Activated CD4-positive, CD25-positive, alpha-beta regulatory T cell (primary cell): ENCODE measurements at places on chromosomes 7 and 10.
A peak's percentile ranks its signal among the peaks of the same experiment; 100 is the strongest.

- no peak for DNase-seq
These were observed 38.1 kb upstream of the SEMA3A start for GRCh38 chr7:84232646-84233045.

DNA sequence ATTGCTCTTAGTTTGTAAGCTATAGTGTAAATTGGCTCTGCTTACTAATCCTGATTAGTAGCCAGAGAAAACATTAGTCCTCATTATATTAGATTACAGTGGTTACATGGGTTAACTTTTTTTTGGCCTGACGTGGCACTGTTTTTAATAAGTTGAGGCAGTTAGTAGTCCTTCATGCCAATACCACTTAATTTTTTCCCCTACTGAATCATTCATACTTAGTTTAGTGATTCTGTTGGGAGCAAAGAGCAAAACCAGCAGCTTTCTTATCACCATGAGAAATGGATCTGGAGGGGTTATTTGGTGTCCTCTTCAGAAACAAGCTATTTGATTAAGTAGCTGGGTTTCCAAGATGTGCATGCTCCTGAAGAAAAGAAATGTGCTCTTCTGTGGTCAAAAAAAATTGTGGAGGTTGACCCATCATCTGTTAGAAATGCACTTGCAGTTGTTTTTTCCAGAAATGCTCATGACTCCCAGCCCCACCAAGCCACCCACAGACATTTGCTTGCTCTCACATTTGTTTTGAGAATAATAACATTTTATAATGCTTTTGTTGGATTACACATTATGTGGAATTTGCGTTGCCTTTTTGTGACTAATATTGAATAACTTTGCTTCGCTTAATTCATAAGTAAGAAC, 258.5 kb downstream of the HDAC9 start:
- DNase-seq: no peak

DNA sequence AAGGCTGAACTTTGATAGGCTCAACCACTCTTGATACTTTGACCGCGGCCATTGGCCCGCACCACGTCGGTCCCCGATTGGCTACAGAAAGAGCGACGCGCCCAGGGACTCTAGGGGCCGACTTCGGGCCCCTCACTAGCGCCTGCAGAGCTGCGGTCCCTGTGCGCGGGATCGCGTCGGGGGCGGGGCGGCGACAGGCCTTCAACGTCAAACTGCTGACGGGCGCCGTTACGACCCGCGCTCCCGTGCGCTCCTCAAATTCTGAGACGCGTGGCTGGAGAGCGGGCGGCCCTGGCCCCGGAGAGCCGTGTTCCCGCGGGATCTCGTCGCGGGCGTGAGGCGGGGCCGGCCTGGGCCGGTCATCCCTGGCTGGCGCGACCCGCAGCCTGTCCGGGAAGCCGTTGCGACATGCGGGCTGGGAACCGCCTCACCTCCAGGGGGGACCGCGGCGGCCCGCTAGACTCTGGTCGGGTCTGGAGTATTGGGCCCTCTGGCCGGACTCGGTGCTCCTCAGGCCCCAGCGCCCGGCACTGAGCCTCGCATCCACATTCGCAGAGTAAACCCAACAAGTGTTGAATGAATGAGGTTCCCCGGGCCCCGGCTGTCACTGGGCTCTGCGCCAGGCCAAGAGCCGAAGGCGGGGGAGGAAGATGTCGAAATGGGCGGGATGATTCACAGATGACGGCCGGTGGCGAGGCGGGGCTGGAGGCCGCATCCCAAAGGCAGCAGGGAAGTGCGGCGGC, 643 bp upstream of the SLC25A28 start:
- peak; percentile 80 for DNase-seq

- DNase-seq: no peak
These were observed 302.2 kb downstream of the CSTF2T start for GRCh38 chr10:51397244-51397643.

DNA sequence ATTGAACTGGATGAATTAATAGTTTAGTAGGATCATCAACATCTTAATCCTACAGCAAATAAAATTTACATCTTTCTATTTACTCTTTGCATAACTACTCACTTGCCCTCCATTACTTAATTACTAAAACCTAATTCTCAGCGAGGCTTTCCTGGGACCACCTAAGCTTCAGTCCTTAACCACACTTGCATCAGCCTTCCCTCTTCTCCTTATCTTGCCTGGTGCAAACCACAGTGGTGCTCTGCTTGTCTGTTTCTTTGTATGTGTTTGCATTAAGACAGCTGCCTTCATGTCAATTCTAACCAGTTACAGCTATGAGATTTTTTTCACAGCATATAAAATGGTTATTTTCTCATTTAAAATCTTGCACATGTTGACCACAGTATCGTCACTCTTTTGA, 72.6 kb upstream of the ZNF92 start:
- no peak for DNase-seq

GRCh38 chr10:100020142-100020885, 10.6 kb upstream of the DNMBP start:
- DNase-seq: no peak

DNA sequence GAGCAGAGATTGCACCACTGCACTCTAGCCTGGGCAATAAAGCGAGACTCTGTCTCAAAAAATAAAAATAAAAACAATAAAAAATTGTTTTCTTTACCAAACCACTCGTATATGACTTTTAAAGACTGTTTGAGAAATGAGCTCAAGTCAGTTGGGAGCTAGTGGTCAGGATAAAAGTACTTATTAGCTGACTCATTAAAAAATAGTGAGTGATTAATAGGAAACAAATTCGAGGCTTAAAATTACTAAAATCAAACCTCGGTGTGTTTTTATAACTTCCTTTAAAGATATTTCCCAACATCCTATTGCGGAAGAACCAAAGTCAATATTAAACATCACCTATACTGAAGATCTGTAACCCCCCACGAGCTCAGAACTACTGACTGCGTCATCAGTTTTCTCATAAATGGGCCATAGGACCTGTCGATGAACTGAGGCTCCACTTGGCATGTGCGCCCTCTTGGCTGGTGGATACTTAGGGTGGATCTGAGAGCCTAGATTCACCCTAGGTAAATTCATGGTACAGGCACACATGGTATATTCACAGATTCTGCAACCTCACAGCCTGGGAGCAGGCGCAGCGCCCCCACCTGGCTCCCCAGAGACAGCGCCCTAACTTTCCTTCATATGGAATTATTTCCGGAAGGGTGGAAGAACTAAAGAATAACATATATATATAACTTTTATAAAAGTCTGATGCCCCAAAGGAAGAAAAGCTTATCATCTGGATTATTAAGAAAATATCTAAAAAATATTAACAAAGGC, 9.2 kb downstream of the MKI67 start:
- DNase-seq: no peak

DNA sequence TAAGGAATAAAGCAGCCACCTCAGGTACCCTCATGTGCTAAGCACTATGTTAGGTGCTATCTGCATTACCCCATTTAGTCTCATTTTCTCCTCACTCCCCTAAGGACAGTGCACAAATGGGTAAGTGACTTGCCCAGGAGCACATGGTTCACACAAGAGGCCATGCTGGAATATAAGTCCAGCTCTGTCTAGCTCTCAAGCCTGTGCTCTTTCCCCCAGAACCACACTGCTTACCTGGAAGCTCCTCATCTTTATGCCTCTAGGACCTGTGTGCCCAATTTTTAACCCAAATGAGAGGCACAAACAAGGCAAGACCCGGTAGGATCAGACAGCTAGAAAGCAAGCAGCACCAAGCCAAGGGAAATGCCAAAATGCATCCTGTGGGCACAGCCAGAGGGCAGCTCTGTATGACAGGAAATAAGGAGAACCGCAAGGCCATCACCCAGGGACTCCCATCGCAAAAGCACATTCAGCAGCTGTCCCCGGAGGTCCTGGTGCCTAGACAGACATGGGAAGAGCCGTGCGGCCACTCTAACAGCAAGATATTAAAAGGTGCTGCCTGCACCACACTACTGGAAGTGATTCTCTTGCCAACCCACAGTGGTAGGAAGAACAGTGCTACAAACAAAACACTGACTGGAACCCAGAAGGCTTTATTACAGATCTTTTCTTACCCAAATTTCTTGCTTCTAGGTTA, 88.1 kb downstream of the GSAP start:
- DNase-seq: no peak

DNA sequence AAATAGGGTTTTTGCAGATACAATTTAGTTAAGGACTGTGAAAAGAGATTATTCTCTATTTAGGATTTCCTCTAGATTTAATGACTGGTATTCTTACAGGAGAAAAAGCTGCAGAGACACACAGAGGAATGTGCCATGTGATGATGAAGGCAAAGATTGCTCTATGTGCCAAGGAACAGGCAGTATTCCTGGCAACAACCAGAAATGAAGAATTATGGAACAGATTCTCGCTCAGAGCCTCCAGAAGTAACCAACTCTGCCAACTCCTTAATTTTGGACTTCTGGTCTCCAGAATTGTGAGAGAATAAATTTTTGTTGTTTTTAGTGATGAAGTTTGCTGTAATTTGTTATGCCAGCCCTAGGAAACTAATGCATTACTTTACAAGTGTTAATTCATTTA, 307.6 kb upstream of the SEMA3A start:
- no peak for DNase-seq

- no peak for DNase-seq
These were observed 295.3 kb upstream of the KLF6 start for GRCh38 chr10:4080225-4080805.

DNA sequence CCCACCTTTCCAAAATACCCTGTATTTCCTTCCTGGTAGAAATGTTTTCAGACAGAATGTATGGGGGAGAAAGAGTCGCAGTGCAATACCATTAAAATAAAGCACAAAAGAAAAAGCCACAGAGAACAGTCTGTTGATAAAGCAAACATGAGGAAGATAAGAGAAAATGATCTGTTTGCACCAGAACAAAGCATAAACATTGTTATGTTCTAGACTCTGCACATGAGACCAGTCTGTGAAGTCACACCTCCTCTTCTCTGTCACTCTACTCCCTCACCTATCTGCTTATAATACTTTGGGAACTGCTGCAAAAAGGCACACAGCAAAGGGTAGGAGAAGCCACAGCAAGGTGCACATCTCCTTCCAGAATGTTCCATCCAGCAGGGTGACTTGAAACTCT, 67.2 kb upstream of the LRGUK start:
- DNase-seq: no peak

DNA sequence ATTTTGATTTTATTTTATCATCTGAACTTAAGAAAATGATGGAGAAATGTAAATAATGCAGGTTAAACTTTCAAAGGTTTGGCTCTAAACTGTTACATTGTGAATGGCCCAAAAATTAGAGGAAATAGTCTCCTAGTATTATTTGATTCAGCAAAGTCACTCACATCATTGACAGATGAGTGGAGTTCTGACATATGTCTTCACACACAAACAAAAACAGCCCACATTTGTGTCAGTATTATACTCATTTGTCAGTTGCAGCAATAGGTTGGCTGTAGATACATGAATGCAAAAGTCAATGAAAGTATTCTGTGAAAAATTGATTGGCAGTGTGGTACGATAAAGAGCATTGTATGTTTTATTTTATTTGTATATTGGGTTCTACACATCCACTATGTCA, 108.8 kb upstream of the BMPER start:
- DNase-seq: no peak

- no peak for DNase-seq
These were observed 104.6 kb upstream of the SGCE start for GRCh38 chr7:94760446-94761100.

DNA sequence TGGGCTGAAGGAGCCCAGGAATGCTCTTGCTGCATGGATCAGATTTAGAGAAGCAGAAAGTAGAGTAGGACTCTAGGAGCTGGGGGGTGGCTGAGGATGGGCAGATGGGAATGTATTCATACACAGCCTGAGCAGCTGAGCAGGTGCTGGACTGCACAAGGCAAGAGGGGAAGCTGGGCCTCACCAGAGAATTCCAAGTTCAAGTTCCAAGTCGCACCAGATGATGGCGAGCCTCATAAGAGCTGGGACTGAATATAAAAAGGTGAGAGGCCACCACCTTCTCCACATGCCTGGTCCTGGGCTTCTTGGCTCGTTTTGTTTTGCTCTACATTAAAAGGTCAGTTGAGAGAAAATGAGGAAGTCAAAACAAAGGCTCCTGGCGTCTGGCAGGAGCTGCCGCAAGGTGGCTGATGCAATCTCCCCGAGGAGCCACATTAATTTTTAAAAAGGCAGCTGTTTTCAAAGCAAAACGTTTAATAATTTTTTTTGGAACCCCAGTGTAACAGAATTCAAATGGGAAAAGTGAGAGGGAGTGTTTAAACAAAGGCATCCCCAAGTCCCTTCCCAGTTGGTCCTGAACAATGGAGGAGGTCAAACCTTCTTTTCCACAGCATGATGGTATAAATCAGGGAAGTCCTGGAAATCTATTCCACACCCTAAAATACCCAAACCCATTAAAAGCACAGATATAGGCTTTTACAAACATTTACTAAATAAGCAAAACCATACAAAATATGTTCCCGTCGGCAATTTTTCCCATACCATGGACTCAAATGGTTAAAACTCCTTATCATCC, 9.5 kb downstream of the CYREN start:
- DNase-seq: no peak

GRCh38 chr7:67407392-67408071, 410.9 kb downstream of the TYW1 start:
- DNase-seq: no peak

DNA sequence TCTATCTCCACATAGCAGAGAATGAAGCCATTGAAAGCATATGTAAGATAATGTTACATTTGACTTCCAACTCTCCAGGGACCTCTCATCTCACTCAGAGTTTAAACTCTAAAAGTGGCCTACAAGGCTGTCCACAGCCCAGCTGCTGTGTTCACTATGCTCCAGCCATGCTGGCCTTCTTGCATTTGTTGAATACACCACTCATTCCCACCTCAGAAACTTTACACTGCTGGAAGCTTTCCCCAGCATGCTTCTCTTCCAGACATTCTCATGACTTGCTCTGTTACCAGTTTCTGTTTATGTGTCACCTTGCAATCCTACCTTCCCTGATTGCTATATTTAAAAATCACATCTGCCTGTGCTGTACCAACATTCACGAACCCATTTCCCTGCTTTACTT, 167.2 kb downstream of the WNT2 start:
- no peak for DNase-seq

DNA sequence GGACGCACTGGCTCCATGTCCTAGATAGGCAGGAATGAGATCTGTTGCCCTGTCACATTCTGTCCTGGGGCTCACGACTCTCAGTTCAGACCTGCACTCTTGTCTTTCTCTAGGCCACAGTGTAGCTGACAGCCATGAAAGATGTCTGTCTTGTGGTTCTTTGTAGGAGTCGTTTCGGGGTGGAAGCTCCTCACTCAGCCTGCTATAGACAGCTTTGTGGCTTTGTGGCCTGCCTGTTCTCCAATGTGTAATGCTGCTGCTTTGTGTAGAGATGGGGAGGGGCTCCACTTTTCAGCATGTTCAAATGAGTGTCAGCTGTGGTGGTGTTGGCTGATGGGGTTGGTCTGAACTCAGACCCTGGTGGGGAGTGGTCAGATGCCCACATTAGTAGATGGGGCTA, 410.7 kb downstream of the ACTR3B start:
- DNase-seq: no peak

- no peak for DNase-seq
These were observed 54.5 kb downstream of the GRB10 start for GRCh38 chr7:50728184-50728583.

- DNase-seq: no peak
These were observed 9.9 kb upstream of the ARHGAP22 start for GRCh38 chr10:48614481-48615390.
